ENCODE measurements at places on chromosomes 12 and 14. TPM values are rescaled to one million over a fixed set of nuclear protein-coding genes. Genes with fewer than 3 reads are reported as not detected.

DNA sequence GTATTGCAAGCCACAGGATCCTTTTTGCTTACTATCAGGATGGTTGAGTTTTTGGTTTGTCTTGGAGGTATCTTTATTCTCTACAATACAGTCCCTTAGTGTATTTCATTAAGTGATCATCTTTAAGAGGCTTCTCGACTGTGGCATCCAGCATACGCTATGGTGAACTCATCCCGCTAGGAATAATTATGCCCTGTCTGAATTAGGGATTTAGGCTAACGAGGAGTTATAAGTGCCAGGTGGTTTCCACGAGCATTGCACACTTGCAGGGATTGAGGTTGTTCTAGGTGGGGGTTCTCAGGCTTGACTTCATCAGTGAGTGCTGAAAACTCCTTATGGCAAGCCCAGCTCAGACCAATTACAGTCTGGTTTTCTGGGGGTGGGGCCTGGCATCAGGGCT lies 37.2 kb upstream of the RBM19 start:
- no peak for DNase-seq

Gene MANSC1
- polyA plus RNA-seq, result 20.3 TPM

DNA sequence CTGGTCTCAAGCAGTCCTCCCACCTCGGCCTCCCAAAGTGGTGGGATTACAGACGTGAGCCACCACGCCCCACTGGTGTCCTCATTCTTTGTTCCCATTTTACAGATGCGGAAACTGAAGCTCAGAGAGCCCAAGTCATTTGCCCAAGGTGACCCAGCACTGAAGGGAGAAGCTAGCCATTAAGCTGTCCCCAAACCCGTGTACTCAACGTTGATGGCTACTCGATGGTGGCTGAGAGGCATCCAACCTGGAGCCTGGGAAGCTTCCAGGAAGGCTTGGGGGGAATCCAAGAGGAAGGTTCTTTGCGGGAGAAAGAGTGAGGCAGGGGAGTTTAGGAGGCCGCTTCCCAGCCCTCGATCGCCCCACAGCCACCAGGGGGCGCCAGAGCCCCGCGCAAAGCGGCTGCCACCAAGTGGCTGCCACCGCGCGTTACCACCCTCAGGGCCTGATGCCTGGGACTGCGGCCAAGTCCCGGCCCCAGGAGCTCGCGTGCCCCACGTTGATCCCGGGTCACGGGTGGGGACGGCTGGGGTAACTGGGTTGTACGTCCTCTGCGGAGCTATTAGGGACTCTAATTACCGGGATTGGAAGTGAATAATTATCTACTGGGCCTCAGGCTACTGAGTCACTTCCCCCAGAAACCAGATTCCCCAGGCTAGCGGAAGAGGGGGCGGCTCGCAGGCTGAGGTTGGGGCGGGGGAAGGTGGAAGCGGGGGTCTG lies 8.8 kb upstream of the SH2B3 start:
- peak; percentile 81 for DNase-seq

GRCh38 chr12:111155020-111155419 lies 213.9 kb downstream of the PHETA1 start:
- no peak for DNase-seq

GRCh38 chr14:31419179-31419966 lies 977 bp downstream of the HEATR5A start:
- no peak for DNase-seq

Gene BICDL1
- 3.9 TPM for polyA plus RNA-seq

DNA sequence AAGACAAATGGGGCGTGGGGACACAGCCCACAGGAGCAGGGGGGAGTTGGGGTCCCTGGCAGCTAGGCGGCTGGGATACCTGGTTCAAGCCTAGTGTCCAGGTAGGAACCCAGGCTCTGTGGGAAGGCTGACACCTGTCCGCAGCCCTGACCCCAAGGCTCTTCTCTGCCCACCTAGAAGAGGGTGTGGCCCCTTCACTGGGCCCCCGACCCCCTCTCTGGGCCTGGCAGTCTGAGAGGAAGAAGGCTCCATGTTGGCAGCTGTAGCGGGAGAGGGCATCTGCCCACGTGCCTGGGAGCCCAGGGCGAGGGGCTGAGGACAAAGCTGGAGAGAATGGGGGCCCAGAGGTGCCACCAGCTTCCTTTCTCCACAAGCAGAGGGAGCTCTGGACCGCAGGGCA lies 10.5 kb downstream of the CHGA start:
- DNase-seq, result no peak

Gene CFAP54
- 0.53 TPM for polyA plus RNA-seq

DNA sequence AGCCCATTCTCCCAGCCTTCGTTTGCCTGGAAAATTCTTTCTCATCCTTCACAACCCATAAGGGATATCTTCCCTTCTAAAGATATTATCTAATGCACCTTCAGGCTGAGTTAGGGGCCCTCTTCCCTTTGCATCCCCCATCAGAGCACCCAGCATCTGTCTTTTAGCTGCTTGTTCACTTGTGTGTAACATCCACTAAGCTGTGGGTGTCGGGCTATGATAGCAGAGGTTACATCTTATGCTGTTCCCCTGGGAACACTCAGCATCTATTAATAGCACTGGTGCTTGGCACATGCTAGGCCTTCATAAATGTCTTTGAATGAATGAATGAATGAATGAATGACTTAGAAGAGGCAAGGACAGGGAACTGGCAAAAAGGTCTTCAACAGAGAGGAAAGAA lies 131.8 kb downstream of the NUAK1 start:
- DNase-seq, result no peak

- no peak for DNase-seq
Measured at GRCh38 chr12:45170456-45171042, 45.3 kb upstream of the ANO6 start.

- no peak for DNase-seq
Measured at GRCh38 chr12:544941-545635, 85.3 kb downstream of the B4GALNT3 start.

Gene AVPR1A
- polyA plus RNA-seq, result 6.9 TPM

DNA sequence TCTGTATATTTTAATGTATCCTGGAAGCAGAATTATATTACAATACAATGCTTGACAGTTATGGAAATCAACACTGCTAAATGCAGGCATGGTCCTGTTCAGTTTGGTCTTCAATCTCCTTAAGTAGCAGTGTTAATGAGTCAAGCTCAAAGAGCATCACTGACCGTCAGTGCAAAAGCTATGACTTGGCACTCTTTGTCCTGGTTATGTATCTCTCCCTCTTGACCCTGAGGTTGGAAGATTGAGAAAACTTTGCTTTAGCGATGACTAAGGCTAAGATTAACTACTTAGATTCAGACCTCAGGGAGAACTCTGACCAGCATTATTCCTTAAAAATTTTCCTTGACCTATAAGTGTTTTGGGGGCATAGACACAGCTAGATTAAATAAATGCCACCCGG lies 10.9 kb downstream of the CLEC7A start:
- DNase-seq, result no peak

DNA sequence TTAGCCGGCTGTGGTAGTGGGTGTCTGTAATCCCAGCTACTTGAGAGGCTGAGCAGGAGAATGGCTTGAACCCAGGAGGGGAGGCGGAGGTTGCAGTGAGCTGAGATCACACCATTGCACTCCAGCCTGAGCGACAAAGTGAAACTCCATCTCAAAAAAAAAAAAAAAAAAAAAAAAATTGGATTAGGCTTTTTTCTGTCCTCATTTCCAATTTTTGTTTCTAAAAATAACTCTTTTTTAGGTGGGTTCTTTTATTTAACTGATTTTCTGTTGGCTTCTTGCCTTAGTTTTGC lies 863.7 kb downstream of the LRFN5 start:
- no peak for DNase-seq
